ENCODE measurements at places on chromosomes 1 and 21.

DNA sequence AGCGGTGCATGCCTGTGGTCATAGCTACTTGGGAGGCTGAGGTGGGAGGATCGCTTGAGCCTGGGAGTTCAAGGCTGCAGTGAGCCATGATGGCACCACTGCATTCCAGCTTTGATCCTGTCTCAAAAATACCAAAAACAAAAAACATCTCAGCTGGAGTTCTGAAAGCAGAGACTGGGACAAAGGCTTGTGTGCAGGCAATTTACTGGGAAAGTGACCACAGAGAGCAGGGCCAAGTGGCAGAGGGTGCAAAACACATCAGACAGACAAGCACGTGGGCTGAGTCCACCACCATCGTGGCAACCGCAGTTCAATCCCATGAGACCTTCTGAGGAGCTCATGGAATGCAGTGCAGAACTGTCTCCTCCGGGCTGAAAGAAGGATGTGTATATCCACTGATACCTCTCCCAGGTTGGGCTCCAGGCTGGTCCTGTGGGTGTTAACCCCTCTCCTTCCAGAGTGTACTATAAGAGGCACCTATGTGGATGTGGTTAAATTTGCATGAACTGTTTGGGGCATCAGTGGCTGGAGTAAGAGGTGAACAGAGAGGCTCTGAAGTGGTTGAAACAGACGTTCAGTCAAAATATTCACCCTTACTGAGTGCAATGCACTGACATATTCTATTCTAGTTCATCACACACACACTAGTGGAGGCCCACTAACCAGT lies 10.8 kb downstream of the PIGP start:
- no peak for DNase-seq

DNA sequence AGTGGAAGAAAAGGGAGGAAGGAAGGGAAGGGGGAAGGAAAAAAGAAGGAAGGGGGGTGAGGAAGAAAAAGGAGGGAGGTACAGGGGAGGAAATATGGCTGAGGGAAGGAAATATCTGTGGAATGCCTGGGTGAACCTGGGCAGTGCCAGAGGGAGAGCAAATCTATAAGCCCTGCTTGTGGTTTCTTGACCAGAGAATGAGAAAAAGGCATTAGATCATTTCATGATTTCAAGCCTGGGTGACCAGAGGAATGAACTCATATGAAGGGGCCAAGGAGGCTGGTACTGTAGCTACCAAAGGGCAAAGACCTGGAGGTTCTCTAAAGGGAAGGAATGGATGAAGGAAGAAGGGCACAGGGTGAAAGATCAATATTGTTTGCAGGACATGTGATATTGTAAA lies 31.4 kb downstream of the GNG12 start:
- DNase-seq = no peak

GRCh38 chr1:185421485-185422107 lies 104.6 kb upstream of the IVNS1ABP start:
- no peak for DNase-seq

DNA sequence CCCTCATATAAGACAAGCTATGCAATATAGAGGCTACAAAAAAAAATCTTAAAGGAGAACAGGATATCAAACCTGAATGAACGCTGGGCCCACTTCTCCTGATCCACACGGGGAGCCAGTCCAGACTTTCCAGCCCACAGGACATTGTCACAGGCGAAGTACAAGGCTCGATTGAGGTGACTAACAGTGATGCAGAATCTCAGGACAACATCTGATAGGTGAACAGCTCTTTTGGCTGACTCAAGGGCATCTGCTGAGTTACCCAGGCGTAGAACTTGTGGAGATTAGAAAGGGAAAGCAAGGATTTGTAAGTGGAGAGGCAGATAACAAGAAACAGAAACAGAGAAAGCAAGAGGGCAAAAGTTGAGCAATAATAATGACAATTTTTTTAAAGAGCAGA lies 1.8 kb downstream of the PEX11B start:
- no peak for DNase-seq

- no peak for DNase-seq
Measured at GRCh38 chr1:37323486-37324377, 150.6 kb upstream of the ZC3H12A start.
